ENCODE measurements at places on chromosomes 4 and X.

DNA sequence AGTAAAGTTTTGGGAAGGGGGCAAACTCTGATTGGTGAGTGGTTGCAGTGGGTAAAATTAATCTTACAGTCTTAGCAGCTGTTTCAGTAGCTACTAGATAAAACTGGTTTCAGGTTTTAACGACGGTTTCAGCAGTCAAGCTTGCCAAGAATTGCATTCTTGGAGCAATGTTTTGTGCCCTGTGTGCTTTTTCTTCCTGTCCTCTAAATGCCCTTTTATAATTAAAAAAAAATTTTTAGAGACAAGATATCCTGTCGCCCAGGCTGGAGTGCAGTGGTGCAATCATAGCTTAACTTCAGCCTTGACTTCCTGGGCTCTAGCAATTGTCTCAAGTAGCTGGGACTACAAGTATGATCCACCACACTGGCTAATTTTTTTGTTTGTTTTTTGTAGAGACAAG lies 6.3 kb upstream of the PPEF2 start:
- DNase-seq, result no peak

DNA sequence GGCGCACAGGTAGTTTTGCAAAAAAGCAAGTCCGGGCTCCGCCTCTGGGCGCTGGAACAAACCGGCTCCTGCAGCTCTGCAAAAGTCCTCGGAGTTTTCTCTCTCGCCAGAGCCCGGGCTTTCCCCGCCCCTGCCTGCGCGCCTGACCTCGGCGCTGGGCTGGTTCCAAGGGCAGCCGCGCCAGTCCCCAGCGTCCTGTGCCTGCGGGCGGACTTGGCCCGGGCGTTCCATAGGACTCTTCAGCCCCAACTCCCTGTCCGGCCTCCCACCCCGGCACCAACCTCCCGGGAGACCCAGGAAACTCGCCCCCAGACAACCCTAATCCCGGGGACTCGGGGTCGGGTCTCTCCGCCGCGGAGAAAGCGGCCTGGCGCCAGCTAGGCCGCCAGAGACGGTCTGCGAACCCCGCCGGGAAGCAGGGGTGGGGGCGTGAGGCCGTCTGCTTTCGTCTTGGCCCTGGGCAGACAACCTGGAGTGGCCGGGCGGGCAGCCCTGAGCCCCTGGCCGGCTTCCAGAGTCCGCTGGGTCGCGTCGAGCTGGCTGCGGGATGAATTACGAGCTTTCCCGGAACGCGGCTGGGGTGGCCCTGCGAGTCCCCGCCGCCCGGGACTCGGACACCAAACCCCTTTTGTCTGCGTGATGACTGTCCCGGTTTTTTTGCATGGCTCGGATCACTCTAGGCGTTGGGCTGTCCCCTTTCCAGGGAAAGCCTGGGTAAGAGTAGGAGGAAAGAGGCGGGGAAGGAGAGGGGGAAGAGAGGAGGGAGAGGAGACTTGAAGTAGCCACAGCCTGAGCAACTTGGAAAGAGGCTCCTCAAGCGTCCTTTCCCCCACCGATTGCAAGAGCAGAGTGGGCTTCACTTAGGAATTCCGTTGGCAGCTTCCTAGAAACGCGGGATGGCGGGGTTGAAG lies 916 bp downstream of the MXRA5 start:
- DNase-seq, result peak; percentile 34

GRCh38 chr4:102627831-102628523 lies 126.8 kb downstream of the NFKB1 start:
- DNase-seq, result peak; percentile 88

GRCh38 chrX:129310000-129310399 lies 213.3 kb downstream of the SMARCA1 start:
- DNase-seq, result no peak

DNA sequence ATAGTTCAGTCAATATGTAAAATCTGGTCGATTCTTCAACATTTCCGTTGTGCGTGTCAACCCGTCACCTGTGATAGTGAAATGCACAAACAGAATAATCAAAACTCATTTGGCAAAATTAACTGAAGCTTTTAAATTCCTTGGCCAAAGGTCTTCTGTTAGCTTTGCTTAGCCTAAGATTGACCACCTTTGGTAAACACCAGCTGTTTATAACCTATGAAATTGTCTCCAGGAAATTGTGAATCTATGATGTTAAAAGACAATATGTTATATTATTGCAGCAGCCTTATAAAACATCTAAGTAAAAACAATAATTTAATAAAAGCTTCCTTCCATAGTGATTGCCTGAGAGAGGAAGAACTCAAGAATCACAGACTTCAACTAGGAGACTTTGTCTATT lies 196.8 kb downstream of the IL15 start:
- DNase-seq, result no peak

GRCh38 chr4:4430492-4431195 lies 43.7 kb downstream of the NSG1 start:
- DNase-seq, result peak; percentile 90

DNA sequence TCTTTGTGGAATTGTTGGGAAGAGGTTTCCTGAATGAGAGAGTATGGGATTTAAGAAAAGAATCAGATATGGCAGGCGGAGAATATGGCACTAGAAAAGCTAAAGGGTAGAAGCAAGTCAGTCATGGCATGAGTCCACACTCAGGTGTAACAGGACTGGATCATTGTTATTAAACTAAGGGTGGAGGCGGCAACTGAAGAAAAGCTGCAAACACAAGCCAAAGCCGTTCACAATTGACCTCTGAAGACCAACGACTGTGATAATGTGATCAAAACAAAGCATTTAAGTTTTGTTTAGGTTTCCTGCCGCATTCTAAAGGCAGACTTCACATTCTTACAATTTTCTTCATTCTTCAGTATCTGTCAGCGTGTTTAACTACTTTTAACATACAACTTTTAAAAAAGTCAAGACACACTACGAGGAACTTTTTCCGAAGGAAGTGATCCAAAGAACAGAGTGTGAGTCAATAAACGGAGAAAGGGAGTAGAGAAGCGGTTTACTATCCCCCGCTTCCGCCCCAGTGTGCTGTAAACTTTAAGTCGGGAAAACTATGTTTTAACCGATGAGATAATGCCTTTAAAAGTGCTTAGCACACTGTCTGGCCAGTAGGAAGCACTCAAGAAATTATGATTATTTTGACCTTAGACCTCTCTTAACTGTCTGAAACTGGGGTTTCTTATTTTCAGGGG lies 909 bp upstream of the SLAIN2 start:
- DNase-seq, result peak; percentile 80

- no peak for DNase-seq
Observed at GRCh38 chr4:108166038-108166437, 2.7 kb downstream of the LEF1 start.

Measured in fibroblast of mammary gland (primary cell).